ENCODE measurements at places on chromosomes 4 and X.

DNA sequence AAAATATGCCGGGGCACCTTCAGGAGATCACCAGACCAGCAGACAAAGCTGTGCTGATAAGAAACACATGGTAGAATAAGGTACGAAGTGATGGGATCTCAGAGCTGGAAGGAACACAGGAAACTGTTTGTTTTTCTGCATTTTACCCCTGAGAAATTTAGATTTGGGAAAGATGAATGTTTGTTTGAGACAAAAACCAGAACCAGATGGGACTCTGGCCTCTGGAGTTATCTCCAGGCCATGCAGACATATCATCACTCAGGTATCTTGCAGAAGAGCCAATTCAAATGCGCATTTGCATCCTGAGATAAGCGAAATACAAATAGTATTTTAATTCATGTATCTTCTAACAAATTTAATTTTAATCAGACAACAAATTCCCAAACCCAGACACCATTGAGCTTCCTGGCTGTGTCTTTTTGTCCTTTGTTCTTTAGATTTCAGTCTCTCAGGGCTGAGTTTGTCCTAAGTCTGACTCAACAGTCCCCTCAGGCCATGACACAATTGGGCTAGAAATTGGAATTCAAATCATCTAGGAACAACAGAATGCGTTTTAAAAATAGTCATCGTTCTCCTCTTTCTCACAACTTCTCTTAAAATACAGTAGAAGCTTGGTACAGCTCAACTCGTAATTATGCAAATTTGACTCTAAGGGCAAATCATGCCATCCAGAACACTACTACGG lies 159.0 kb downstream of the PACRGL start:
- DNase-seq = no peak

DNA sequence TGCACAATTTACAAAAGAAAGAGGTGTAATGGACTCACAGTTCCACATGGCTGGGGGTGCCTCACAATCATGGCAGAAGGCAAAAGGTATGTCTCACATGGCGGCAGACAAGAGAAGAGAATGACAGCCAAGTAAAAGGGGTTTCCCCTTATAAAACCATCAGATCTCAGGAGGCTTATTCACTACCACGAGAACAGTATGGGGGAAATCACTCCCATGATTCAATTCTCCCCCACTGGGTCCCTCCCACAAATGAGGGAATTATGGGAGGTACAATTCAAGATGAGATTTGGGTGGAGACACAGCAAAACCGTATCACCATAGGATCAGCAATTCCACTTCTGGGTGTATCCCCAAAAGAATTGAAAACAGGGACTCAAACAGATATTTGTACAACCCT lies 97.5 kb upstream of the STX18 start:
- DNase-seq = no peak

GRCh38 chr4:175413561-175413960 lies 398.5 kb downstream of the GPM6A start:
- DNase-seq = no peak

DNA sequence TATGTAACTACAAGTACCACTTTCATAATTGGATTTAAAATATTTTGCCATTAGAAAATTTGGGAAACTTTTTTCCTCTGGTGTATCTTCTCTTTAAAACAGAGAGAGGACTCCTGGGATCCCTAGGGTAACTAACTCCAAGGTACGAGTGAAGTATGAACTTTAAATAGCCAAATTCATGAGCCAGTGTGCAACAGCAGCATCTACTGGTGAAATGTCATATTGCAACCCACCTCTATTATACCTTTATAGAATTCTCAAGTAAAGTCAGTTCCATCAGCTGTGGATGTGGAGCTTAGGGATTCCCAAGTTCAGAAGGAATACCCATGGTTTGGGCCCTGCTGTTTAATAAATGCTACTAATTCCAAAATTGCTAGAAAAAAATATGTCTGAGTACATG lies 282.7 kb upstream of the TAPT1 start:
- DNase-seq = no peak

DNA sequence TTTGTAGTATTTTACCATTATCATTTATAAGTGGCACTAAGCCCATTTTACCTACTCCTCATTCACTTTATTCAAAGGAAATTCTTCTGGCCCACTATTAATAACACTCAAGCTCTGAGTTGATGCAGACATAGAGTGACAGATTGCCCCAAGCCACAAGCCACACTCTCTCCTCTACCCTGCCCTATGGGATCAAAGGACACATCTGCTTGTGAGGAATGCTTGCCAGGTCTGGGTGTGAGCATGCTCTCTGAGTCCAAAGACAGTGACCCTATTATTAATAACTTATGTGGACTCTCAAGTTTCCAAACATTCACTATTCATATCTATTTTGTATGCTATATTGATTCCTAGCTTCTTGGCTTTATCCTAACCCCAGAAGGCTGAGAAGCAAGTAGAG lies 18.5 kb downstream of the ETNPPL start:
- DNase-seq = no peak

DNA sequence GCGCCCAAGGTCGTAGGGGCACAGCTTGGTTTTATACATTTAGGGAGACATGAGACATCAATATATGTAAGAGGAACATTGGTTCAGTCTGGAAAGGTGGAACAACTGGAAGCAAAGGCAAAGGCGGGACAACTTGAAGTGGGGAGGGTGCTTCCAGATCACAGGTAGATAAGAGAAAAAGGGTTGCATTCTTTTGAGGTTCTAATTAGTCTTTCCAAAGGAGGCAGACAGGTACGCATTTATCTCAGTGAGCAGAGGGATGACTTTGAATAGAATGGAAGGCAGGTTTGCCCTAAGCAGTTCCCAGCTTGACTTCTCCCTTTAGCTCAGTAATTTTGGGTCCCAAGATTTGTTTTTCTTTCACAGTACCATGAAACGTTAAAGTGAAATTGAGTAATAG lies 223.2 kb downstream of the FAM47A start:
- no peak for DNase-seq

DNA sequence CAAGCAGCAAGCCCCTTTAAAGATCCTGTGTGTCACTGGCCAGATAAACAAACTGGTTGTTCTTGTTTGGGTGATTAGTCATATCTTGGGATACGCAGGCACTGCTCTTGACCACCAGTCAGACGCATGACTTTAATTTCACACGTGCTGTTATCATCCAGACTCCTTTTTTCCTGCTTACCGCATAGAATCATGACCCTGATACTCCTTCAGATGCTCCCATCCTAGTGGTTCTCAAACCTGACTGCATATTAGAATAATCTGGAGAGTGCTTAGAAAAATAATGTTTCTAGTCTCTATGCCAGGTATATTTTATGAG lies 78.8 kb downstream of the CLDN22 start:
- DNase-seq = no peak

DNA sequence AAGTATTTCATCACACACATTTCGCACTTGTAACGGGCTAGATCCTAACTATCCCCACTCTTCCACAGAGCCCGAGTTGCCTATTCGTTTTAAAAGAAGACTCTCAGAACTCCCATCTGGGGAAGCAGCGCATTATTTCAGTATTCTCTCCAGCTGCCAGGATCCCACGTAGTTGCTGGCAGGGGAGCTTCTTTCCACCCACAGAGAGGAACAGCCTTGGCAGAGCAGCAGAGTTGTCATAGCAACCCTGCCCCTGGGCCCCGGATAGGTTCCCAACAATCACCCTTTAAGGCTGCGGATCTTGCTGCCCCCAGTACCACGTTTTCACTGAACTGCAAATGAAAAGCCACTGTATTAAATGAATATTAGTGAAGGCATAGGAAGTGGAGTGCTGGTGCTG lies 106.7 kb downstream of the GPM6A start:
- no peak for DNase-seq

DNA sequence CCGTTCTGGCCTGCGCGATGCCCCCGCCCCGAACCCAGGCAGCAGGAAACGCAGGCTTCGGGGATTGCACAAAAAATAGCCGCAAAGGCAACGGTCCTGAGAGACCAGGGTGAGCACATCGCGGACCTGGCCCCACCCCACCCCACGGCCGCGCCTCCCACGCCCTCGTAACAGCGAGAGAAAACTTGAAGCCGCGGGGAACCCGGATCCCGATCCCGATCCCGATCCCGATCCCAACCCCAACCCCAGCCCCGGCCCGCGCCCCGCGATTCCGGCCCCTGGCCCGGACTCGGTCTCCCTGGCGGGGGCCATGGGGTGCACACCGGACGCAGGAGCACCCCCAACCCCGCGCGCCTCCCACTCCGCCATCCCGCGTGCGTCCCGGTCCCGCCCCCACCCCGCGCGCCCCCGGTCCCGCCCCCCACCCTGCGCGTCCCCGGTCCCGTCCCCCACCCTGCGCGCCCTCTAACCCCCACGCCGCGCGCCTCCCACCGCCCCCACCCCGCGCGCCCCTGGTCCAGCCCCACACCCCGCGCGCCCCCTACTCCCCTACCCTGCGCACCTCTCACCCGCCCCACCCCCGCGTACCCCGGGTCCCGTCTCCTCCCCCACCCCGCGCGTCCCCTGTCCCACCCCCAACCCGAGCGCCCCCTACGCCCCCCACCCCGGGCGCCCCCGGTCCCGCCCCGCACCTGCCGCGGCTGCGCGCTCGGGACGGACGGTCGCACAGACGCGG lies 29.0 kb downstream of the NOP14 start:
- DNase-seq = no peak

DNA sequence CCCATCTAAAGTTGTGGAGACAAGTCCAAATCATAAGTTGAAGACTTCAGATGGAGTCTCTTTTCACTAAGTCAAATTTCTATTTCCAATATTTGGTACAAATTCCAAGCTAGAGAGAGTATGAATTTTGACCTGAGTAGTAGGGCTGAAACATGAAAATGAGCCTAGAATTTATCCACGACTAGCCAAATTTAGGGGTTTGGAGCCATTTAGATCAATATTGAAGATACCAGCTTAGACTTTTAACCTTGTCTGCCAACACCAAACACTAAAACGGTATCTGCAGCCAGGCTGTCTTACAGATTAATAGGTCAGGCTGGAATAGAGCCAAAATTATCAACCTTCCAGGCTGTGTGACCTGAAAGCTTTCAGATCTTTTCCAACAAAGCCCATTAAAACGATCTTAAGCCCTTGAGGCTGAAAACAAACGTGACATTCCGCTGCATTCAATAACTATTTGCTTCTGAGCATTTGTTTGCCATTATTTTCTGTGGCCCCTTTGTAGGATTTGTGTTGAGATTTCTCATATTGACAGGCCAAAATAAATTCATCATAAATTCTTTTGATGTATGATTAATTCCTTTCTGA lies 268.7 kb upstream of the DKK2 start:
- DNase-seq = no peak

DNA sequence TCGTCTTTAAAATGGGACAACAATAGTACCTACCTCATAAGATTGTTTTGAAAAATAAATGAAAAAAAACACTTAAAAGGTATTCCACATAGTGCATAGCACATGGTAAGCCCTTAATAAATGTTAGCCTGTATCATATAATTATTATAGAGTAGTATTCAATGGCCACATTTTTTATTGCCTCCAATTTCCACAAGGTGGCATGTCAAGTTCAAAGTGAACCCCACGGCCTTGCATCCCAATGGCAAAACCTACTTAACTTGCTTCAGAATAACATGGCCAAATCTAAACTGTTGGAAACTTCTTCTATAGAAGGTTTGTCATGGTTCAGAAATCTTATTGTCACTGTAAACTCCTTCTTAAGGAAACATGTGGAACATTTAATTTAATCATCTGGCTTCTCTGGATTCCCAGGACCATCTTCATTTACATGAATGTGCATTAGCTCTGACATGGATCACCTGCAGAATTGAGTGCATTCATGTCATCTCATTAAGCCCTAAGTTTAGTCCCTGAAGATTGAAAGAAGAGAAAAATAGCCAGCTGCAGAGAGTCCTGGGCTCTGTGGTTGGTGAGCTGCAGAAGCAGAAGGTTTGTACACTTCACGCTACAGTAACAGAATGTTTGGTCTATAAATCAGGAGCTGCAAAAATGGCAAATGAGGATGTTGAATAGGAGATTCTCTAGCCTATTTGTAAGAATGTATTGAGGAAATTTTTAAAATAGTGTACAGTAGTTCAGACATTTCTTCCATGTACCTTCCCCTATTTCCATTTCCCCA lies 61.0 kb downstream of the ANXA3 start:
- no peak for DNase-seq

GRCh38 chr4:137610960-137611359 lies 78.7 kb upstream of the PCDH18 start:
- no peak for DNase-seq

DNA sequence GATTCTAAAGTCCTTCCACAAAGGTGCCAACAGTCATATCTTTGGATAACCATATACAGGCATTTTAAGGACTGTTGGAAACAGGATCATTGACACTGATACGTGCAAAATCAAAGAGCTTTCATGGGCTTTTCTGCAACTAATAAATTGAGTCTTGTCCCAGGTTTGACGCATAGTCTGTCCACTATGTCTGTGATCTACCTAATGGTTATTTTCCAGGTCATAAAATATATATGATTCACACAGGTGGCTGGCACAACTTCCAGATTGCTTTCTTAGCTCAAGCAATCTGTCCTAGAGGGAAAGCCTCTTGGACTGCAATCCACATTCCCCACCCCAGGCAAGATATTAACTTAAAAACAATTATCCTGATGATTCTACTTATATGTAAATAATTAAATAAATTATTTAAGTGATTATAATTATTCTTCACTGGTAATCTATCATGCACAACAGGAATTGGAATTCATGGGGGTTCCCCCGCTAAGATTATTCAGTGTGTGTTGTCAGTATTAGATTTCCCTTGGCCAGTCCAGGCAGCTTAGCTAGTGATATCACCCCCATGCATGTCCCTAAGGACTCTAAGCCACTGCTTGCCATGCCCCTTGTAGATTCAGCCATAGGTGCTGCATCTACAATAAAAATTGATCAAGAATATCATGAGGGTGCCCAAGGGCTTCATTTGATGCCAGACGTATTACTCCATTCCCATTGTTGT lies 97.8 kb downstream of the TLL1 start:
- no peak for DNase-seq

- DNase-seq = no peak
Measured at GRCh38 chr4:124943145-124943889, 230.8 kb upstream of the ANKRD50 start.

DNA sequence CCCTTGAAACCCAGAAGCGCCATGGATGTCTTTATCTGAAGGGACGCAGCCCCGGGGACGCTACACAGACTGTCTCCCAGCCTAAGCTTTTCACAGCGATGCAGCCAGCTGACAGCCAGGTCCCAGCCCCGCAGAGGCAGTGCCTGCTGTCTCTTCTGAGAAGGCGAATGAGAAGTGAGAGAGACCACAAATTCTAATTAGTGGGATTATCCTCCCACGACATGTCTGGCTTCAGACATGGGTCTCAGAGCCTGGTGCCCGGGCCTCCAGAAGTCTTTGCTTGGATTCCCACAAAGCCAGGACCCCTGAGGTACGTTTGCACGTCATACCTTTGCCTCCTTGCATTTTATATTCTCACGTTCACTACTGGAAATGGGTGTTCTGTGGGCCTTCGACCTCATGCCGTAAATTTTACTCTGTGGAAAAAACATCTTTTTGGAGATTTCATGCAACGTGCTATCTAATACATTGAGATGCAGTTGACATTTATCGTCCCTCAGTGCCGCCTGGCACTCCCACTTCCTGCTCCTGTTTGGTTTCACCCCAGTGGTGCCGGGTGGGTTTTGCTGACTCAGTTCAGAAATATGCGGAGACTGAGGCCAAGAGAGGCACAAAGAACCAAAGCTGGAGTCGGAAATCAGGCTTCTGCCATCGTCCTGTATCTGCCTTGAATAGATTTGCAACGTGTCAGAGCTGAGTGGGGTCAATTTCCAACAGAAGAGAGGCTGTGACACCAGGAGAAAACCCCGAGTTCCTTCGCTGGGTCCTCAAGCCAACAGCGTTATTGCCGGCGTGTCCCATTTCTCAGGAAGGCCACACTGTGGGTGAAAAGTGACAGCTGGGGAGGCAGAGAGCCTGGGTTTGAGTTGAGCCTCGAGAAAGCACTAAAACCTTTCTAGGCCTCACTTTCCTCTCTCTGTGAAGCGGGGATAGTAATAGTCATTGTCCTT lies 114.4 kb downstream of the STK32B start:
- no peak for DNase-seq

Data from DMS79 treated with DMSO at 0.1 percent for 48 hours (cell line).